ENCODE measurements at places on chromosomes 13 and 19.

DNA sequence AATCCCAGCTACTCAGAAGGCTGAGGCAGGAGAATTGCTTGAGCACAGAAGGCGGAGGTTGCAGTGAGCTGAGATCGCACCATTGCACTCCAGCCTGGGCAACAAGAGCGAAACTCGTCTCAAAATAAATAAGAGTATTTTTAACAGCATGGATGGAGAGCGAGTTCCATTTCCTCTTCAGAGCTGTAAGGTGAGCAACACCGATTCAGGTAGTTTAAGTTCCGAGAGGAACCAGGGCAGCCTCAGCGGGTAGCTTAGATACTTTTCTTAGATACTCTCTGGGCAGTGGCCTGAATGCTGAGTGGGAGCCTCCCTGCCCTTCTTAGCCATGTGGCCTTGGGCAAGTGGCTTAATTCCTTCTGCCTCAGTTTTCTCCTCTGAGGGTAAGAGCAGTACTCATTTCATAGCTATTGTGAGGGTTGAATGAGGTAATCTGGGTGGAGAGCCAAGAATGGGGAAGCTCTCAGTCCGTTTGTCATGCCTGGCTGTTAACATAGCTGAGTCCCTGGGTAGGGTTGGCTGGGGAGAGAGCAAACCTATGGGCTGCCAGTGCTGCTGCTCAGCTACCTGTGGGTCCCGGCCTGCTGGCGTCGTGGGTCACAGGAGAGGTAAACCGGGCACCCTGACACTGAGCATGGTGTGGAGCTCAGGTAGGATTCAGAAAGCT lies 4.1 kb downstream of the ATP11A start:
- DNase-seq: no peak

- DNase-seq: no peak
Observed at GRCh38 chr13:112065521-112065866, 1.5 kb upstream of the SOX1 start.

GRCh38 chr13:114236227-114236626 lies 1.5 kb downstream of the CDC16 start:
- DNase-seq: no peak

DNA sequence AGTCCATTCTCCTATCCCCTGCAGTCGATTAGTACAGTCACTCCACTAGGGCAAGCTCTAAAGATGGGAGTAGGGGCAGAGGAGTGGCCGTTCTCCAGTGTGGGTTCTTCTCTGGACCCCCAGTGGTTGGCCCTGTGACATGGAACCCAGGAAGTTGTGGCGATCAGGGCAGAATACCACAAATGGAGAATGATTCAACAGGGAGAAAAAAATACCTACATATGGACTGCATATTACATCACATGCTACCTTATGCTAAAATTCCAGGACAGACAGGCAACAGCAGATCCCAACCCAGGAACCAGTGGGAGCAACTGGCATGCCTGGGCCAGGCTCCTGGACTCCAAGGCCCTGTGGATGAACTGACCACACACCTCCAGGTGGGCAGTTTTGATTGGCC lies 20.4 kb downstream of the POU2F2 start:
- DNase-seq: no peak

GRCh38 chr19:2112516-2113320 lies 16.0 kb downstream of the IZUMO4 start:
- DNase-seq: no peak

GRCh38 chr13:28022848-28023518 lies 34.5 kb upstream of the URAD start:
- DNase-seq: no peak

GRCh38 chr13:109778102-109778542 lies 8.3 kb downstream of the IRS2 start:
- DNase-seq: no peak

- DNase-seq: no peak
Observed at GRCh38 chr13:112854321-112854720, 114.7 kb upstream of the MCF2L start.

DNA sequence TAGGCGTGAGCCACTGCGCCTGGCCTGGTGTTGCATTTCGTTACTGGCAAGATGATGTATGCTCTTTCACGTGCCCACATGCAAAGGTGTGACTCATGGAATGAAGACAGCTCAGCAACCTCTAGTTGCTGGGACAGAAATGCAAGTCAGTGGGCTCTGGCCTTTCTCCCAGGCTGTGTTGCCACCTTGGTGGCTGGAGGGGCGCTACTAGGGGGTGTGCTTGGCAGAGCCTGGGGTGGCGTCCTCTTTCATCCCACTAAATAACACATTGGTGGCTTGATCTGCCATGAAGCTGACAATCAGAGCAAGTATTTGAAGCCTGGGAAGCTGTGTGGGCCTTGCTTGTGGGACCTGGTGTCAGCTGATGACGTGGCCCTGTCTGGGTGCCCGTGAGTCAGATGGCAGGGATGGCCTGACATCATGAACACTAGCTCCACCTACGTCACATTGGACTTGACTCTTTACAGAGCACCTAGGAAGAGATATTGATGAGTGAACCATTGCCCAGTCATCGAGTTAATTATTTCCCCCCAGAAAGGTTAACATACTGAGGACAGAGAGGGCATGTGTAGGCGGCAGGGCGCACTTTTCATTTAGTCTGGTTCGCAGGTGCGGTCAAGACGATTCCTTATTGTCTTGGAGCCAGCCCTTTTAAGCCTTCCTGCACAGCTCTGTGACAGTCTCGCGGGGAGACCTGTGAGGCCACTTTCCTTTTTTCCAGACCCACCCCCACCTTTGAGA lies 154.2 kb downstream of the TM9SF2 start:
- peak; percentile 41 for DNase-seq

DNA sequence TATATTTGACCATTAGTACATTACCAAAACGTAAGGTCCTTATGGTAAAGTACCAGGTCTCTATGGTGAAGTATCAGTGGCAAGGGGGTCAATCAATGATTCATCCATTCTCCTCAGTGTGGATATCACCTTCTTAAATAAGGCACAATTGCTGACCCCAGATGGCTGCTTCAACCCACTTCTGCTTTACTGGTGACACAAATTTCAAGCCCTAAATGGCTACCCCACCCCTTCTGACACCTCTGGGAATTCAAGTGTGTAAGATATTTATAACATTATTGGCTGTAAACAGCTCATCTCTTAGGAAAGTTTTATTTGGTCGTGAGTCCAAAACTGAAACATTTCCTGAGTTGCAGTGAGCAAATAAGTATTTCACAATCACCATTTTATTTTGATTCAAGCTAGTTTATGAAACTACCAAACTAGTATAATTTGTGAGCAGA lies 7.9 kb upstream of the WBP4 start:
- DNase-seq: no peak

- peak; percentile 55 for DNase-seq
Observed at GRCh38 chr13:75326173-75327134, 155.5 kb downstream of the TBC1D4 start.

DNA sequence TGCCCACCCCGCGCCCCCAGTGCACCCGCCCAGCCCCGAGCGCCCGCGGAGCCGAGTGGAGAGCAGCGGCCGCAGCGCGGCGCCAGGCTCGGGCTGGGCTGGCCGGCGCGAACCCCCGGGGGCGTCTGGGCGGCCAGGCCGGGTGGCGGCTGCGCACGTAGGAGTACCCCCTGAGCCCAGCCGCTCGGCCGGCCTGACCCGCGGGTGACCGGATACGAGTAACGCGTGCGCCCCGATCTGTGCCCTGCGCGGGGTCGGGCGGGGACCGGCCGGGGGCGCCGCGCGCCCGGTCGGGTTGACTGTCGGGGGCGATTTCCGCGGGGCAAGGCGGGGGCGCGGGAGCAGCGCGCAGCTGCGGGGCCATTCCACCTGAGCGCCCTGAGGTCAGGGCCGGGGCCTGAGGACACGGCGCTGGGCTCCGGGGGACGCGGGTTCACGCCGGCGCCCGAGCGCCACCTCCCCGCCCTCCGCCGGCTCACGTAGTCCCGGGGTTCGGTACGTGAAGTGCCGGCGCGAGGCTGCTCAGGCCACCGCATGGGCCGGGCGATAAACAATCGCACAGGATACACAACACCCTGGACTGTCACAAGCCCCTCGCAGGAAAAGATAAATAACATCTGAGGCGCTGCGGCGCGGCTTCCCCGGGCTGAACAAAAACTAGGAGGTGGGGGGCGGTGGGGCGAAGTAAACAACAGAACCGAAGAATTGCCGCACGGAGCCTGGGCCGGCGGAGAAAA lies 37.6 kb upstream of the FLT1 start:
- no peak for DNase-seq

- DNase-seq: no peak
Observed at GRCh38 chr13:79423801-79424642, 18.0 kb upstream of the RBM26 start.

- DNase-seq: no peak
Observed at GRCh38 chr13:27352698-27353097, 71.7 kb upstream of the GTF3A start.

- no peak for DNase-seq
Observed at GRCh38 chr19:14006766-14007562, 844 bp upstream of the RFX1 start.

DNA sequence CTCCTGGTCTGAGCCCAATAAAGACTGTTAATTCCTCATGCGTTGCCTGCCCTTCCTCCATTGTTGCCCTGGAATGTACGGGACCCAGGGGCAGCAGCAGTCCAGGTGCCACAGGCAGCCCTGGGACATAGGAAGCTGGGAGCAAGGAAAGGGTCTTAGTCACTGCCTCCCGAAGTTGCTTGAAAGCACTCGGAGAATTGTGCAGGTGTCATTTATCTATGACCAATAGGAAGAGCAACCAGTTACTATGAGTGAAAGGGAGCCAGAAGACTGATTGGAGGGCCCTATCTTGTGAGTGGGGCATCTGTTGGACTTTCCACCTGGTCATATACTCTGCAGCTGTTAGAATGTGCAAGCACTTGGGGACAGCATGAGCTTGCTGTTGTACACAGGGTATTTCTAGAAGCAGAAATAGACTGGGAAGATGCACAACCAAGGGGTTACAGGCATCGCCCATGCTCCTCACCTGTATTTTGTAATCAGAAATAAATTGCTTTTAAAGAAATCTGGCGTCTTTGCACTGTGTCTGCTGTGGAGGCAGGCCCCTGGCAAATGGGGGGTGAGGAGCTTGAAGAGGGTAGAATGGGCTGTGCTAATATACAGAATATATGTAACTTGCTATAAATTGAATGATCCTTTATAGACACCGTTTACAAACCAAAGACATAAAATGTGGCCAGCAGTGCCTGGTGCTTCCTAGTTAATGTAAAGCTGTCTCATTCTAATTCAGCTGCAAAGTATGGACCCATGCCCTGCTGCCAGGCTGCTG lies 4.2 kb upstream of the RPS11 start:
- no peak for DNase-seq
